Activated gamma-delta T cell treated with Interleukin-2 at 50 U/mL for 16 hours (primary cell): ENCODE measurements at places on chromosomes 16 and 17.

DNA sequence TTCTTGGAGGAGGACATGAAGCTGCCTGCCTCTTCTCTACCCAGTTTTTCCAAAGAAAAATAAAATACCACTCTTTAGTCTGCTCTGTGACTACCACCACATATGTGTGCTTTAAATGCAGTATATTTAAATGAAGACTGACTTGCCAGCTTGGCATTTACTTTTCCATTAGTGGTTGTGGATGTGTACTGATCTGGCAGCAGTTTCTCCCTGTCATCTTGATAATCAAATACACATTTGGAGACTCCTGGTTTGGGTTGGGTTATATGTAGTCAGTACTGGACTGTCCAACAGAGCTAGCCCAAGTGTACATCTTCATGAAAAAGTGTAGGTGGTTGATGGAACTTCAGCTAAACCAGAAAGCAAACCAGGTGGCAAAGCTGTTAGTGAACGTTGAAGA lies 19.9 kb downstream of the COX10 start:
- DNase-seq: no peak

- no peak for DNase-seq
Measured at GRCh38 chr17:34347063-34347462, 9.2 kb upstream of the CCL13 start.

GRCh38 chr16:86120201-86121192 lies 221.5 kb downstream of the IRF8 start:
- no peak for DNase-seq

- no peak for DNase-seq
Measured at GRCh38 chr17:27977751-27978688, 64.5 kb upstream of the NLK start.

- no peak for DNase-seq
Measured at GRCh38 chr16:65284626-65285025, 162.8 kb upstream of the CDH11 start.

GRCh38 chr17:10843811-10844210 lies 5.9 kb upstream of the PIRT start:
- DNase-seq: no peak

DNA sequence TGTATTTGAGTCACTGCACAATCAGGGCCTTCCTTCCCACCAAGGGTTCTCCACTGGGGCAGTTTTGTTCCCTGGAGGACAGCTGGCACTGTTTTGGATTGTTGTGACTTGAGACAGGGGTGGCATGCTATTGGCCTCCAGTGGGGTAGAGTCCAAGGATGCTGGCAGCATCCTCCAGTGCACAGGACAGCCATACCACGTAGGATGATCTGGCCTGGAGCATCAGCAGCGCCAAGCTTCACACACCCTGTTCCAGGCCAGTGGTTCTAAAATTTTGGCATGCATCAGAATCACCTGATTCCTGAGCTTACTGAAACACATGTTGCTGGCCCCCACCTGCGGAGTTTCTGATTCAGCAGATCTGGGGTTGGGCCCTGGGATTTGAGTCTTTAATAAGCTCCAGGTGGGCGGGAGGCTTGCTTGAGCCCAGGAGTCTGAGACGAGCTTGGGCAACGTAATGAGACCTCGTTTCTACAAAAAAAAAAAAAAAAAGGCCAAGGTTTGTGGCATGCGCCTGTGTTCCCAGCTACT lies 83.2 kb downstream of the MGAT5B start:
- DNase-seq: no peak

- no peak for DNase-seq
Measured at GRCh38 chr16:84324434-84325262, 30.0 kb downstream of the WFDC1 start.

DNA sequence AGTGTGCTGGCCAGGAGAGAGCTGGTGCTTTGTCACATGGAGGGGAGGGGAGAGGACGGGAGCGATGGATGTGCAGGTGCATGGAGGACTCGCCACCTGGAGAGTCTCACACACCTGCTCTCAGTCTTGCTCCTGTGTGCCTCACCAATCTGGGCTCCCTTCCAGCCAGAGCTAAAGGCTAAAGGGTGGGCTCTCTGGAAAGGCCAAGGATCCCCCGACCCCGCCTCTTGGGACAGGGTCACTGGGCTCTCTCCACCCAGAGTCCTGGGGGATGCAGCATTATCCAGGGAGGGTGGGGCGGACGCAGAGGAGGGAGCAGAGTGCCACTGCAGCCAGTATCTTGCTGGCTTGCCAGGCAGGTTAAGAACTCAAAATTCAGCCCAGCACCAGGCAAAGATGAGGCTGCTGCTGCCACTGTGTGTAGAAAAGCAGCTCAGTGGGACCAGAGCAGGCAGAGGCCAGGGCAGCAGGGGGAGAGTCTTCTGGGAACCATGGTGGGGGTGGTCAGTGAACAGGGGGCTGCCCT lies 5.4 kb upstream of the STAT5B start:
- no peak for DNase-seq

DNA sequence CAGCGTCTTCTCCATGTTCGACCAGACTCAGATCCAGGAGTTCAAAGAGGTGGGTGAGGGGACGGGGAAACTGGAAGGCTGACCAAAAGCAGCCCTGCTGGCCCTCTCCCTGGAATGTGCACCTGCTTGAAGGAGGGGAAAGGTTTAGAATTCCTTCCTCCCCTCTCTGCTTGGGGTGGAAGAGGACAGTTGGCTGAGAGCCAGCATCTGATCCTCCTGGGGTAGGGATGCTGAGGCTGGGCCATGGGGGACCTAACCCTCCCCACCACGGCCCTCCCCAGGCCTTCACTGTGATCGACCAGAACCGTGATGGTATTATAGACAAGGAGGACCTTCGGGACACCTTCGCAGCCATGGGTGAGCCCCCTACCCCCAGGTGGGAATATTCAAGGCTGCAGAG lies 1.3 kb downstream of the MYL11 start:
- DNase-seq: no peak

- DNase-seq: no peak
Measured at GRCh38 chr17:57677301-57677700, 67.8 kb downstream of the CCDC182 start.

- no peak for DNase-seq
Measured at GRCh38 chr16:30018731-30019158, 4.3 kb upstream of the C16orf92 start.

- no peak for DNase-seq
Measured at GRCh38 chr16:85753976-85754375, 3.1 kb upstream of the C16orf74 start.

DNA sequence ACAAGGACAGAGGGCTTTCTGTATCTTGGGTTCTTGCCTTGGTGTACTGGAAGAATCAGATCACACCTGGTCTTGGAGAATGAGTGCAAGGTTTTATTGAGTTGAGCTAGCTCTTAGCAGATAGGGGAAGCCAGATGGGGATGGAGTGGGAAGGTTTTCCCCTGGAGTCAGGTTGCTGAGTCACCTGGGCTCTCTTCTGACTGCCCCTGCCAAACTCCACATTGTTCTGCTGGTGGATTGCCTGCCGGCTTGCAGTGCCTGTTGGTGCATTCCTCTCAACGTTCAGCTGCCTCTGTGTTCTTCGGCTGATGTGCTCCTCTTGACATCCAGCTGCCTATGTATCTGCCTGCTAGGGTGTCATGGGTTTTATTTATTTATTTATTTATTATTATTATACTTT lies 1431.1 kb downstream of the CDH8 start:
- no peak for DNase-seq

DNA sequence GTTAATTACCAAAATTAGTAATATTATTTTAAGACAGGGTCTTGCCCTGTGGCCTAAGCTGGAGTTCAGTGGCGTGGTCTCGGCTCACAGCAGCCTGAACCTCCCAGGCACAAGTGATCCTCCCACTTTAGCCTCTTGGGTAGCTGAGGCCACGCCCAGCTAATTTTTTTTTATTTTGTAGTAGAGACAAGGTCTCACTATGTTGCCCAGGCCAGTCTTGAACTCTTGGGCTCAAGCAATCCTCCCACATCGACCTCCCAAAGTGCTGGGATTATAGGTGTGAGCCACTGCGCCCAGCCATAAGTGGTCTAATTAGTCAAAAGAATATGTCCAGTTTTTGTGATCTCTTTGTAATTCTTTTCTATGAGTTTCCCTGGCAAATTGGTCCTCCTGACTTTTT lies 12.0 kb upstream of the CFDP1 start:
- no peak for DNase-seq

- DNase-seq: no peak
Measured at GRCh38 chr17:29020576-29020975, 14.7 kb upstream of the SEZ6 start.

GRCh38 chr16:75310541-75310940 lies 59.1 kb upstream of the BCAR1 start:
- DNase-seq: no peak

- DNase-seq: no peak
Measured at GRCh38 chr17:57487573-57487972, 231.2 kb downstream of the MSI2 start.

DNA sequence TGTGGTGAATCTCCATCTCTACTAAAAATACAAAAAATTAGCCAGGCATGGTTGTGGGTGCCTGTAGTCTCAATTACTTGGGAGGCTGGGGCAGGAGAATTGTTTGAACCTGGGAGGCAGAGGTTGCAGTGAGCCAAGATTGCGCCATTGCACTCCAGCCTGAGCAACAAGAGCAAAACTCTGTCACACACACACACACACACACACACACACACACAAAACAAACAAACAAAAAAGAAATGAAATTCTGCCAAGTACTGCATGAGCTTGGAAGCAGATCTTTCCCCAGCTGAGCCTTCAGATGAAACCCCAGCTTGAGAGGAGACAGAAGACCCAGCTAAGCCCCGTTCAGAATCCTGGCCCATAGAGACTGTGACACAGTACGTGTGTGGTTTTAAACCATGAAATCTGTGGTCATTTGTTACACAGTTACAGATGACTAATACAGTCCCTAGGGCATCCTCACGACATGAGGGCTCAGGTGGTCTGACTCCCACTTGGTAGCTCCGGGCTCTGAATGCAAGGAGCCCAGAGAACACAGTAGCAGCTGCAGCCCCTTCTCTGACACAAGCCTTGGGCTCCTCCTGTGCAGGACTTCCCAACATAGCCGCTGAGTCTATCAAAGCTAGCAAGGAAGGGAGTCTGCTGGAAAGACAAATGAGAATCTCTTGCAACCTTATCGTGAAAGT lies 132.8 kb downstream of the SEC14L1 start:
- no peak for DNase-seq

DNA sequence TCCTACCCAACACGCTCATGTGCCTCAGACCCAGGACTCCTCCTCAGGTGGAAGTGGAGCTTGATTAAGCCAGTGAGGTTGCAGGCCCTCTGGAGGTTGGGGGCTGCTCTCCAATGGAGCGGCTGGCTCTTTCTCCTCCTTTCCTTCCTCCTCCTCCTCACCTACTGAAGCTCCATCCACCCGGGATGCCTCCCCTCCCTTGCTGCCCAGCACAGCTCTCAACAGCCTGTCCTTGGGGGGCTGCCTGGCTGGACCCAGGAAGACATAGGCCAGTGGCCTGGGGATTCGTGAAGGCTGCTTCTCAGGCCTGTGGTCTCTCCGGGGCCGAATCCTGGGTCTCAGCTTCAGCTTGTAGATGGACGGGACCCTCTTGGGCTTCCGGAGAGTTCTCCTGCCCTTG lies 8.2 kb downstream of the GAS2L2 start:
- DNase-seq: no peak

DNA sequence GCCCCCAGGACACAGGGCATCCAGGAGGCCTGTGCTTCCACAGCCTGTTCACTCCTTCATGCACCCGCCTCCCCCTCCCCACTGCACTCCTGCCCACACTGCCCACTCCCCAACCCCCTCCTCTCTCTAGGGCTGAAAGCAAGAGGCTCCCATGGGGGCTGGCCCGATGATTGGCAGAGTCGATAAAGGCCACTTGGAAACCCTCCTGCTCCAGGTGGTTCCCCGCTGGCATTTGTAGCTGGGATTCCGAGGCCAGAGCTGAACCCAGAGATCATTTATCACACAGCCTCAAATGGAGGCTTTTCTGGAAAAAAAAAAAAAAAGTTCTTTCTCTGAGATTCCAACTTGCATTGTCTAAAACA lies 74.1 kb downstream of the SREBF1 start:
- DNase-seq: no peak

- DNase-seq: no peak
Measured at GRCh38 chr17:41781404-41782110, 5.0 kb downstream of the JUP start.

DNA sequence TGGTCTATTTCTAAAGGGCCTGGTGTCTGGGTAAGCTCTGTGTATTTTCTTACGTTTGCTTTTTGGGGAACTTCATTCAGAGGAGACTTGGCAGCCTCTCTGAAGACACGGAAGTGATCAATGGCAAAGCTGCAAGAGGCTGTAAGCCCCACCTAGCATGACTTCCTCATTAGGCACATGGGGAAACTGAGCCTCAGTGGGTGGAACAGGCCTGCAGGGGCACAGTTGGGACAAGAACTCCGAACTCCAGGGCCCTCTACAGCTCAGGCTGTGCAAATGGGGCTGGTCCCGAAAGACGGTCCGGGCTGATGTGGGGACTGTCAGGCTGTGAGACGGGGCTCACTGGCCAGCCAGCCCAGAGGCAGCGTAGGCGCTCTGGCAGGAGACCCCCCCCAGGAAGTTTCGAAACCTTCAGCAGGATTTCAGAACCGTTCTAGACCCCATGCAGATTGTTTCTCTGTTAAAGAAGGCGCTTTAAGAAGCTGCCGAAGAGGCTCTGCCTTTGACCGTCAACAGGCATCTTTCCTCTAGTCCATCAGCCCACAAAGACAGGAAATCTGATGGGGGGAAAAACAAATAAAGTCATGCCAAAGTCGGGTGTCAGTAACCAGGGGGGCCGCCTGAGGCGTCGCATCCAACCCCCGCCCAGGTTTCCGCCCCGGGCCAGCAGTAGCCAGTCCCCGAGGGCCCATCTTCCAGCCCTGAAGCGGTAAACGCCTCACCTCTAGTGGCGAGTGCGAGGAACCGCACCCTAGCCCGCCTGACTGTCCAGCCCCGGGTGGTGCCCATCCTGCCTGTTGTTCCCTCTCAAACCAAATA lies 79.8 kb upstream of the TBC1D3K start:
- DNase-seq: peak; percentile 42

- no peak for DNase-seq
Measured at GRCh38 chr17:46922487-46922803, 515 bp upstream of the GOSR2 start.

DNA sequence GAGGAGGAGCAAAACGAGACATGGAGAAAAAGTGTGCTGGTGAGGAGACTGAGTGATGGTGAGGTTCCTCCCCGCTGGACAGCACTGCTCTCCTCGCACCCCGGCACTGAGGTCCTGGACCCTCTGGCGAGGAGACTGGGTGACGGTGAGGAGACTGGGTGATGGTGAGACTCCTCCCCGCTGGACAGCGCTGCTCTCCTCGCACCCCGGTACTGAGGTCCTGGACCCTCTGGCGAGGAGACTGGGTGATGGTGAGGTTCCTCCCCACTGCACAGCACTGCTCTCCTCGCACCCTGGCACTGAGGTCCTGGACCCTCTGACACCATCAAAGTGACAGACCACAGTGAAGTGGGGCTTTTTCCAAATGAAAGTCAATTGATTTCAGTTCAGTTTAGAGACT lies 10.9 kb downstream of the PITPNA start:
- no peak for DNase-seq
